Astrocyte (in vitro differentiated cells and primary cell): ENCODE measurements at places on chromosomes 5 and 9. TPM values are rescaled to one million over a fixed set of nuclear protein-coding genes. Genes with fewer than 3 reads are reported as not detected.
A peak's percentile ranks its signal among the peaks of the same experiment; 100 is the strongest.

The NME5 gene
- total RNA-seq: 2.9 and 3.2 TPM in 2 replicates

The MPDZ gene
- total RNA-seq: 27.2 and 31.0 TPM in 2 replicates

The IL4 gene
- total RNA-seq: not detected in 2 replicates

The FIBCD1 gene
- total RNA-seq: 0.66 and 1.6 TPM in 2 replicates

The CCNO gene
- 0.19 and 0.43 TPM in 2 replicates for total RNA-seq

The DOK3 gene
- total RNA-seq: 15.6 and 16.3 TPM in 2 replicates

The IRGM gene
- total RNA-seq: not detected in 2 replicates

- H3K27me3 ChIP-seq: no peaks in the 10 kb centered on the region
- H3K4me3 ChIP-seq: no peak overlapping the region
- H3K36me3 ChIP-seq: no peaks in the 10 kb centered on the region
These were observed 215.6 kb downstream of the SYK start for GRCh38 chr9:91017245-91017644.

DNA sequence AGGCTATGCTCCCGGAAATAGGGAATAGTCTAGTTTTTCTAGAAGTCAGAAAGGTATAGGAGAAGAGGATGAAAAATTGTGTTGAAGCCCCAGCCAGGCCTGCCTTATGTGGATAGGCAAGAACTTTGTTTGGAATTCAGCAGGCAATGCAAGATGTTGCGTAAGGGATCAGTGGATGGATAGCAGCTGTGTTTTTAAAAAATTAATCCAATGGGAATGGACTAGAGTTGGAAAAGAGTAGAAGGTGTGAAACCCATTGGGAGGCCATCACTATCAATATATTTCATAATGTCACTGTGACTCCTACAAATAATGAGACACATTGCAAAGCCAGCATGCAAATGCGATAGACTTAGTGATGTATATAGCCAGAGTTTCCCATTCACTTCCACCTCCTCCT lies 281.9 kb downstream of the MARCHF11 start:
- no peaks in the 10 kb centered on the region for H3K27me3 ChIP-seq
- H3K4me3 ChIP-seq: no peak overlapping the region
- no peak for DNase-seq
- H3K36me3 ChIP-seq: no peaks in the 10 kb centered on the region

GRCh38 chr5:133293960-133294359 lies 242.1 kb downstream of the HSPA4 start:
- no peaks in the 10 kb centered on the region for H3K36me3 ChIP-seq
- H3K4me3 ChIP-seq: no peak overlapping the region
- no peaks in the 10 kb centered on the region for H3K4me1 ChIP-seq
- no peak overlapping the region for H3K27ac ChIP-seq
- peaks cover 2% of the 10 kb centered on the region for H3K27me3 ChIP-seq
- no peak for DNase-seq

- no peak overlapping the region for H3K4me3 ChIP-seq
- H3K27me3 ChIP-seq: no peaks in the 10 kb centered on the region
- peaks cover 6% of the 10 kb centered on the region for H3K4me1 ChIP-seq
- DNase-seq: no peak
These were observed 52.7 kb upstream of the ELL2 start for GRCh38 chr5:96014395-96014794.

DNA sequence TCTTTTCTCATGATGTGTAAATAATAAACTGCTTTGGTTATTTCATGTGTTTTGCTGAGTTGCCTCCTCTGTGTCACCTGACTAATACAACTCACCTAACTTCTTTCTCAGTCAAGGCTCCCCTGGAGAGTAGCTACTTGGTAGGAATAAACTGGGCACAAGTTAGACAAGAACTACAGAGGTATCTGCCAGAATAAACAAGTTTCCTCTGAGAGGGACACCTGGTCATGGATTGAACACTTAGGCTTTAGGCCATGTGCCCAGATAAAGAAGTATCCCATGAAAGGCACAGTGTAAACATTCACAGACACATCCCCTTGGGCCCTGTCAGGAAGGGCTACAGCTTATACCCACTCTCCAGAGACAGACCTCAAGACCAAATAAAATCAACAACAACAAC lies 532.5 kb downstream of the KIF4B start:
- H3K4me1 ChIP-seq: no peaks in the 10 kb centered on the region
- no peak overlapping the region for H3K27ac ChIP-seq
- H3K4me3 ChIP-seq: no peak overlapping the region
- no peaks in the 10 kb centered on the region for H3K36me3 ChIP-seq

DNA sequence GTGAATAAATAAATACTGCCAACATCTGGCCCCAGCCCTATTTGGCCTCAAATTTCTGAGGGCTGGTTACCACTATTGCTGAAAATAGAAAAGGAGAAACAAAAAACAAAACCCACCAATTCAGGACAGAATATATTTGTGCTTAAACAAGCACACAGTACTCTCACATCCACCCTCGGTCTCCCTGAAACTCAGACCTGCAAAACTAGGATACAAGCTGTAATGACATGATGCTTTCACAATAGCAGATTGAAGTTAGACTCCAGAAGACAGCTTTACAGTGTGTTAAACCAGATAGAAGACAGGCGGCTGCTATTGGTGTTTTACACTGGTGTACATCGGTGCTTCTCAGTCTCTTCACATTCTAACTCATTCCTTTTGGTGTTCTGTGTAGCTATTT lies 214.9 kb upstream of the DMRT1 start:
- no peaks in the 10 kb centered on the region for H3K36me3 ChIP-seq
- no peak for DNase-seq
- H3K4me3 ChIP-seq: no peak overlapping the region
- H3K27ac ChIP-seq: no peak overlapping the region
- peaks cover 6% of the 10 kb centered on the region for H3K4me1 ChIP-seq

GRCh38 chr5:420632-421286 lies 22.2 kb upstream of the EXOC3 start:
- no peak for DNase-seq
- no peaks in the 10 kb centered on the region for H3K27me3 ChIP-seq
- no peak overlapping the region for H3K27ac ChIP-seq
- H3K36me3 ChIP-seq: no peaks in the 10 kb centered on the region

DNA sequence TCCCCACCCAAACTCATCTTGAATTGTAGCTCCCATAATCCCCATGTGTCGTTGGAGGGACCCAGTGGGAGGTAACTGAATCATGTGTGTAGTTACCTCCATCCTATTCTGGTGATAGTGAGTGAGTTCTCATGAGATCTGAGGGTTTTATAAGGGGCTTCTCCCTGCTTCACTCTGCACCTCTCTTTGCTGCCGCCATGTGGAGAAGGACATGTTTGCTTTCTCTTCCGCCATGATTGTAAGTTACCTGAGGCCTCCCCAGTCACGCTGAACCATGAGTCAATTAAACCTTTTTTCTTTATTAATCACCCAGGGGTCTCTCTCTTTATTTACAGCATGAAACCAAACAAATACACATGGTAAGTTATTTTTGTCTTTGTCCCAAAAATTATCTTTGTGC lies 726.1 kb downstream of the CDH18 start:
- H3K4me3 ChIP-seq: no peak overlapping the region
- no peak for DNase-seq
- H3K4me1 ChIP-seq: no peaks in the 10 kb centered on the region
- H3K27me3 ChIP-seq: no peaks in the 10 kb centered on the region
- H3K27ac ChIP-seq: no peak overlapping the region

GRCh38 chr9:37999588-38000189 lies 69.3 kb downstream of the SHB start:
- H3K4me3 ChIP-seq: no peak overlapping the region
- H3K4me1 ChIP-seq: peaks cover 31% of the 10 kb centered on the region
- no peaks in the 10 kb centered on the region for H3K36me3 ChIP-seq
- peak overlapping the region; percentile 47 for H3K27ac ChIP-seq
- DNase-seq: no peak

DNA sequence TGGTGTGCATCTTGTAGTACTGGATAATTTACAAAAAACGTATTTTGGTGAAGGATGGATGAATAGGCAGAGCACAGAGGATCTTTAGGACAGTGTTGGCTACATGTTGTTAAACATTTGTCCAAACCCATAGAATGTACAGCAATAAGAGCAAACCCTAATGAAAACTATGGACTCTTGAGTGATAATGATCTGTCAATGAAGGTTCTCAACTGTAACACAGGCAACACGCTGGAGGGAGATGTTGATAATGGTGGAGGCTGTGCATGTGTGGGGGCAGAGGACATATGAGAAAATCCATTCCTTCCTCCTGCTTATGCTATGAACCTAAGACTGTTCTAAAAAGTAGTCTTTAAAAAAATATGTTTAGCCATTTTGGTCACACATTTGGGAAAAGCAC lies 194.0 kb downstream of the FER start:
- no peaks in the 10 kb centered on the region for H3K27me3 ChIP-seq
- H3K36me3 ChIP-seq: no peaks in the 10 kb centered on the region
- no peak overlapping the region for H3K27ac ChIP-seq
- no peak overlapping the region for H3K4me3 ChIP-seq

DNA sequence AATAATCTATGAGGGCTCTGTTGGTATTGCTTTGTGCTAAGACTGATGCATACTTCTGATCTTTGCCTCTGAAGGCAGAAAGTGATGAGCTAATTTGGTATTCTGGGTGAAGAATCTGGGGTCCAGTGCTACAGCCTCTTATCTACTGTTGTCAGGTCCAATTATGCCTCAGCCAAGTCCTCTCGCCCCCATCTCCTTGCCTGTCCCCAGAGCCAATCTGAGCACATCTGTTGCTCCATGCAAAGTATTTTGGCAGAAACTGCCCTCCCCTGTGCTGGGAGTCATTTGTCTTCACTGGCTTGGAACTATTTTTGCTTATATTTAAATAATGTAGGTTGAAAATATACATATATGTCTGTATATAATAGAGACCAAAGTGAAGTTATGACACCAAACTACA lies 23.4 kb downstream of the LSM11 start:
- no peaks in the 10 kb centered on the region for H3K36me3 ChIP-seq
- no peak for DNase-seq
- no peak overlapping the region for H3K27ac ChIP-seq
- no peaks in the 10 kb centered on the region for H3K27me3 ChIP-seq
- no peak overlapping the region for H3K4me3 ChIP-seq

DNA sequence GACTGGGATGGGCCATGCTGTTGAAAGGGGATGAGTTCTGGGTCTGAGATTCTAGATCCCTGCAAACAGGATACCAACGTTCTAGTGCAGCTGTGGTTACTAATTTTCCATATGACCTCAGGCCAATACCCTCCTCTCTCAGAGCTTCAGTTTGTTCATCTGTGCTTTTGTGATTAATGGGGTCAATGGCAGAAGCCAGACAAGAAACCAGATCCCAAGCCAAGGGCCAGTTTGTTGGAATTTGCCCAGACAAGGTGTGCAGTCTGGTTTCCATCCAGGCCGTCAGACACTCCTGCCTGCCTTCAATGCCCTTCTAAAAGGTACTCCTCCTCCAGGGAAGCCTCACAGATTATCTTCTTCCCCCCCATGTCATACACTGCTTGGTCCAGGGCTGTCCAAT lies 11.4 kb downstream of the MYORG start:
- no peak overlapping the region for H3K27ac ChIP-seq
- no peaks in the 10 kb centered on the region for H3K36me3 ChIP-seq
- H3K4me3 ChIP-seq: no peak overlapping the region
- no peaks in the 10 kb centered on the region for H3K27me3 ChIP-seq
- no peaks in the 10 kb centered on the region for H3K4me1 ChIP-seq

- H3K27ac ChIP-seq: no peak overlapping the region
- H3K4me1 ChIP-seq: no peaks in the 10 kb centered on the region
- H3K36me3 ChIP-seq: no peaks in the 10 kb centered on the region
- no peaks in the 10 kb centered on the region for H3K27me3 ChIP-seq
These were observed 4.2 kb upstream of the RASA1 start for GRCh38 chr5:87263498-87263897.

DNA sequence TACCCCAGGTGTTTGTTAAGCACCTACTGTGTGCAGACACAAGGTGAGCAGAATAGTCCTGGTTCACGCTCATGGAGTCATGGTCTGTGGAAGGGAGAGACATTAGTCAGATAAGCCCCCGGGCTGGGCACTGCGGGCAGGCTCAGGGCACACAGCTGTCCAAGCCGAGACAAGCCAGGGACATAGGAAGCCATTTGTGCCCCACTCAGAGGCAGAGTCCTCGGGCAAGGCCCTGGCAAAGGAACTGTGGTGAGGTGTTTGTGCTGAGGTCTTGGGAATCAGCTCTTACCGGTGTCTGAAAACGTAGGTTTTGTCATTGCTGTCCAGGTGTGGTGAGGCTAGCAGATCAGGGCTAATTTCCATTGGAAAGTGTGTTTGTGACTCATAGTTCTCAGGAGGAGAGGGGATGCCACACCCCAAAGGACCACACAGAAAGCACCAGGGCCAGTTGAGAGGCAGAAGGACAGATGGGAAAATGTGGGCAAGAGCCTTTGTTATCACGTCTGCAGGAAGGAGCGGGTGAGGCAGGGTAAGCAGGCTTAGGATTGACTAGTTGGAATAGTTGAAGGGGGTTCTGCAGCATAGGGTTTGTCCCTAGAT lies 46.1 kb upstream of the NEURL1B start:
- H3K27ac ChIP-seq: no peak overlapping the region
- no peak for DNase-seq
- peaks cover 7% of the 10 kb centered on the region for H3K27me3 ChIP-seq
- H3K4me3 ChIP-seq: no peak overlapping the region
- H3K4me1 ChIP-seq: no peaks in the 10 kb centered on the region
- no peaks in the 10 kb centered on the region for H3K36me3 ChIP-seq

- no peak overlapping the region for H3K27ac ChIP-seq
- no peaks in the 10 kb centered on the region for H3K36me3 ChIP-seq
- no peak for DNase-seq
- no peaks in the 10 kb centered on the region for H3K4me1 ChIP-seq
These were observed 133.7 kb upstream of the FBXL17 start for GRCh38 chr5:108515517-108516105.

DNA sequence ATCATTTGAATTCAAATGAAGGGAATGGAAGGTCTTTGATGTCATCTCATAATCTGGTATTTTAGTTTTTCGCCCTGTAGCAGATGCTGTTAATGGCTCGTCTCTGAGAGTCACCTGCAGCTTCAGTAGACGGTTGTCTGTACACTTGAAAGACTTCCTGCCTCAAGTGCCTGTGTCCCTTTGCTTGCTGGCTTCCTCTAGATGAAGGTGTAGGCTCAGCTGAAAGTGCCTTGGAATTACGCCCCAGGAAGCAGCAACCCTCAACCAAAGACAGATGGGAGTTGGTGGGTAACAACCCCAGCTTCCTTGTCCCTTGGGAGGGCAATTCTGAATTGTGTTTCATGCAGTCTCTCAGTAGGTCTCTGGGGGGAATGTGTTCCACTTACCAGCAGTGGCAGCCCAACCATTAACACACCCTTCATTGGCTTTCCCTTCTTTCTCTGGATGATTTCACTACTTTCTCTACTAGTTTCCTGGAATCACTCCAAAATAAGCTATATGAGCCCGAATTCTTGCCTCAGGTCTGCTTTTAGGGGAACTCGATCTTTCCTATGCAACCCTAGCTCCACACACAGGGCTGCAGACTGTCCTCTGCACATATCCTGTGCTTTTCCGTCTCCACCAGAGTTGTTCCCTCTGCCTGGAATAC lies 395.6 kb downstream of the DMAC1 start:
- H3K27ac ChIP-seq: no peak overlapping the region
- H3K4me1 ChIP-seq: no peaks in the 10 kb centered on the region
- H3K36me3 ChIP-seq: no peaks in the 10 kb centered on the region
- H3K27me3 ChIP-seq: no peaks in the 10 kb centered on the region
- DNase-seq: no peak

- DNase-seq: peak; percentile 9
- no peaks in the 10 kb centered on the region for H3K36me3 ChIP-seq
- no peaks in the 10 kb centered on the region for H3K4me1 ChIP-seq
- no peak overlapping the region for H3K4me3 ChIP-seq
- no peak overlapping the region for H3K27ac ChIP-seq
These were observed 208.6 kb downstream of the EPB41L4A start for GRCh38 chr5:112210430-112211005.
